Stimulated activated CD8-positive, alpha-beta memory T cell treated with anti-CD3 and anti-CD28 coated beads, Interleukin-15, amount 100 ng/mL, for 24 hours (primary cell): ENCODE measurements at places on chromosomes 13 and 19.

DNA sequence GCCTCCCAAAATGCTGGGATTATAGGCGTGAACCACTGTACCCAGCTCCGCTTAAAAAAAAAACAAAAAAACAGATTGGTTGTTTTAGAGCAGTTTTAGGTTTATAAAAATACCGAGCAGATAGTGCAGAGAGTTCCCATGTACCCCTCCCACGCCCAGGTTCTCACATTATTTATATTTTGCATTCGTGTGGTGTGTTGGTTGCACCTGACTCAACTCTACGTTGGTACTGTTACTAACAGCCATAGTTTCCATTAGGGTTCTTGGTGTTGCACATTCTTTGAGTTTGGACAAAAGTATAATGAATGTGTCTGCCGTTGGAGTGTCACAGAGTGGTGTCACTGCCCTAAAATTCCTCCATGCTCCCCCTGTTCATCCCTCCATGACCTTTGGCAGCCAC is 29.1 kb downstream of the MYO9B start:
- no peak for DNase-seq

DNA sequence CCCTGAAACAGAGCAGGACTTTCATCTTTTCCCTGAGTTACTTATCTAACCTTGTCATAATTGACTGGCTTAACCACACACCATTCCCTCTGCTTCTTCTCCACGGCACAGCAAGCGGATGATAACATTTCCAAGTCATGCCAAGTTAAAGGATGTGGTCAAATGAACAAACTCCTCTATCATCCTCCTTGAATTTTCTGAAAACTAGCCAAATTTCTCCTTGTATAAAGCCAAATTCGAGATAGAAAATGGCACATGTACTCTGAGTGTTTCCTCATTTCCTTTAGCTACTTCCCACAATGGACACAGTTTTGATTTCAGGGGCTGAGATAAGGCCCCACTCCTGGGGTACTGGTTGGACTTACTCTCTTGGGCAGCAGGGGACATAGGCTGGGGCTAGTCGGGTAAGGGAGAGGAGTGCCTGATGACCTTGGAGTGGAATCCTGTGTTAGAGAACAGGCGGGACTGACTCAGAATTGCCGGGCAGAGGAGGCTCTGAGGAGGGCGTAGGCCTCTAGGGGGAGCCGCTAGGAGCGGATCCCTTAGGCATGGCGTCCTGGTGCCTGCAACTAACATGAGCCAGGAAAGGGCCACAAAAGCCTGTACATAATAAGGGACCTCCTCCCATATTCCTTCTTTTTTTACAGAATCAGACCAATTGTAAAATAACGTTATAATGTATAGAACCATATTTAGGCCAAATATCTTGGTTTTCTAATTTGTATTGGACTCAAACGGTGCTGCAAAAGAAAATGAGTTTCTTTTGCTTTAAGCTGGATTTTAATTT is 20.3 kb upstream of the TMTC4 start:
- DNase-seq, result no peak

DNA sequence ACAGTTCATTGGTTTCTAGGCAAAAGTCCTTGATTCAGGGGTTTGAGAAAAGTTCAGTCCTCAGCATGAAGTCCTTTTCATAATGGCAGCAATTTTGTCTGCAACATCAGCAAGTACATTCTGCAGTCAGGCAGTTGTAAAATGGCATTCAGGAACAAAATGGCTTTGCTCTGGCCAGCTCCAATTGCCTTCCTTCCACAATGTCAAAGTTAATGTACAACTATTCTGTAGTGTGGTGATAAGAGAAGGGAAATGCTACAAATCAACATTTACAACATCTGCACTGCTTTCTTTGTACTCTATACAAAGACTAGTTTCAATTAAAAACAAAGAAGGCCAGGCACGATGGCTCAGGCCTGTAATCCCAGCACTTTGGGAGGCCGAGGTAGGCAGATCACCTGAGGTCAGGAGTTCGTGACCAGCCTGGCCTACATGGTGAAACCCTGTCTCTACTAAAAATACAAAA is 1.8 kb upstream of the NEK3 start:
- DNase-seq, result no peak

DNA sequence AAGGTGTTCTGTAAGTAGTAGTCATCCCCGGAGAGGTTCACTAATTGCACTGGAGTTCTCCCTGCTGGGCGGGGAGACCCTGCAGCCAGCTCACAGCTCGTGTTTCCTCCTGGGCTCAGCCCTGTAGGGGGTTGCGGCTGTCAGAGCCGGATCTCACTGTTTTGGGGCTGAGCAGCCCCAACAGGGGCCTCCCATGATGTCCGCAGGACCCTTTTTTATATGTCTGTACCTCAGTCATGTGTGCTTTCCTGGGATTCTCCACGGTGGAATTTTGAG is 130.2 kb upstream of the MCF2L start:
- no peak for DNase-seq

DNA sequence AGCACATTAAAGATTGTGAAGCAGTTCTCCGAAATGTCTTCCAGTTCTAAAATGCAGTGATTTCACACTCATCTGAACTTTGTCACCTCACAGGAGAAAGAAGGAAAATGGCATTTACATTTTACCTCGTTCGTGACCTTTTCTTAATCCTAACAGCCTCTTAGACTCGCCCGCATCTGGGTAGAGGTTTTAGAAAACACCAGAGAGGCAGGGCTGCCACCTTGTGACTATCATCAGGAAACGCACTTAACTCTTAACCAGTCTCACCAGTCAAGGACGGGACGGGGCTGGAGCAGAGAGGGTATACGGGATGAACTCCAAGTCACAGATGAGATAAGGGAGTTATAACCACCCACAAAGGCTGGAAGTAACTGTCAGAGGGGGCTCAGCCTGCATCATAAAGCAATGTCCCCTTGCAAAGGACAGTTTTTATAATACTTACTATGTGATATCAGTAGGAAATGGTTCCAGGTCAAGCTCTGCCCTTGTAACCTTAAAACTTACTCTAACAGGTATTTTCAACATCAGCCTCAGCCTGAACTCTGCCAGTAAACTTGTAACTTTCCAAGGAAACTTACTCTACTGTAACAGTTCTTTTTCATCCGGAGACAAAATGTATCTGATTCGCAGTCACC is 8.6 kb upstream of the CEACAM6 start:
- DNase-seq, result no peak

- DNase-seq, result no peak
These were observed 169.4 kb upstream of the HTR2A start for GRCh38 chr13:47066226-47066625.

DNA sequence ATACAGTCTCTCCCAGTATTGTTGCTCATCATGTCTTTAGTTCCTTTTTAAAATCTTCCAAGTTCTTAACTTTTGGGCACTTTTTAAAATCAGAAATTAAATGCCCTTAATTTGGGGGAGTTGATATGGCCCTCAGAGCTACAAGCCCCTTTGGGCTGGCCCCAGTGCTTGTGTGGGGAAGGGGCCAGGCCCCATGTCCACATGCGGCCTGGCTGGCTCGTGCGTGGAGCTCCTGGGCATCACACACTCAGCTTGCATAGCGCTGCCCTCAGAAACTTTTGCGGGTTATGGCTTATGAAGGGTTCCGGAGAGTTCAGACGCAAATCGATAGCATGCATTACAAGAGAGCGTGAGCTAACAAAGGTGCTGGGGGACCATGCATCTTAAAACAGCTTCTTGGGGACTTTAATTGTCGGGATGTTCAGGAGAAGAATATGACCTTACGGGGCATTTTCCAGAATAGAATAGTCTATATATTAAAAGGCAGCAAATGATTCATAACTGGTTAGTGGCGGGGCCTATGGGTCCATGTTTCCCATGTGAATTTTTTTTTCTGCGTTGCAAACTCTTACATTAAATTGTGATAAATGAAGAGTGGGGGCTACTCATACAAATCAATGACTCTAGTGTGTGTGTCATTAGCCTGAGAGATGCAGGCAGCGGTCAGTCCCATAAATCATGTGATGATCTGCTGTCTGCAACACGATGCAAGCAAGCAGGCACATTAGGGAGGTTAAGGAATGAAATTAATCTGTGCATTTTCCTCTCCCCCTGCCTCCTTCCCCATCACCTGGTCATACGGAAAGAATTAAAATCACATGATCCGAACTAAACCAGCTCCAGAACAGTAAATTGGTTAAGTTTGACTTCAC is 185.8 kb upstream of the TSHZ3 start:
- no peak for DNase-seq

- peak; percentile 47 for DNase-seq
These were observed 5.3 kb upstream of the HCN2 start for GRCh38 chr19:584240-585001.

DNA sequence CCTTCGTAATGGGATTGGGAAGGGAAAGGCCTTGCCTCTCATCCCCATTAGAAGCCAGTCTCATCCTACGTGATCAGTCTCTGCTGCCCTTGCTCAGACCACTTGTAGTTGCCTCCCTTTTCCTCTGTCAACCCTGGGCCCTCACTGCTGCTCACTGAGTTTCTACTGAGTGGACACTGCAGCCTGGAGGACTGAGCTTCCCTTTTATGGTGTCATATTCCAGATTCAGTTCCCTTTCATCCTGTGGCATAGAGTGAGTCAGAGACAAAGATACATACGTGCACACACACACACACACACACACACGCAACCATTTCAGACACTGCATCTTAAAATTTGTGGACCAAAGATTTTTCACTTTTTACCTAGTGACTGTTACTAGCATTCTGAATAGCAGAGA is 56.6 kb downstream of the COG3 start:
- no peak for DNase-seq

DNA sequence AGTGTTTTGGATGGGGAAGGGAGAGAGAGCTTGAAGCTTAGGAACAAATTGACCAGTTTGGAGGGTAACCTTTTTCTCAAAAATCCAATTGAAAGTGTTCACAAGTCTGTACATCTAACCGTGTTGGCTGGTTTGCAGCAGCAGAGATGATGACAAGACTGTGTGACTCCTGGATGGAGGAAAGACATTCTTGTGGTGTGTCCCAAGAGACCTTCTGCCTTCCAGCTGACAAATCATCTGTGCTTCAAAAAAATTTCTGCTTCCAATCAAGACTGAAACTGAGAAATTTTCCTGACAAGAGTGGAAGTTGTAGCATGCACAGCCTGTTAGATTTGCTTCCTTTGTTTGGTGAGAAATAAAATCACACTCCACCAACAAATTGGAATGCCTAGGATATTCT is 56.2 kb downstream of the LACC1 start:
- no peak for DNase-seq

- no peak for DNase-seq
These were observed 290.0 kb downstream of the PCDH9 start for GRCh38 chr13:66940113-66940512.

- DNase-seq, result no peak
These were observed 83.4 kb downstream of the GNG7 start for GRCh38 chr19:2619076-2619475.

DNA sequence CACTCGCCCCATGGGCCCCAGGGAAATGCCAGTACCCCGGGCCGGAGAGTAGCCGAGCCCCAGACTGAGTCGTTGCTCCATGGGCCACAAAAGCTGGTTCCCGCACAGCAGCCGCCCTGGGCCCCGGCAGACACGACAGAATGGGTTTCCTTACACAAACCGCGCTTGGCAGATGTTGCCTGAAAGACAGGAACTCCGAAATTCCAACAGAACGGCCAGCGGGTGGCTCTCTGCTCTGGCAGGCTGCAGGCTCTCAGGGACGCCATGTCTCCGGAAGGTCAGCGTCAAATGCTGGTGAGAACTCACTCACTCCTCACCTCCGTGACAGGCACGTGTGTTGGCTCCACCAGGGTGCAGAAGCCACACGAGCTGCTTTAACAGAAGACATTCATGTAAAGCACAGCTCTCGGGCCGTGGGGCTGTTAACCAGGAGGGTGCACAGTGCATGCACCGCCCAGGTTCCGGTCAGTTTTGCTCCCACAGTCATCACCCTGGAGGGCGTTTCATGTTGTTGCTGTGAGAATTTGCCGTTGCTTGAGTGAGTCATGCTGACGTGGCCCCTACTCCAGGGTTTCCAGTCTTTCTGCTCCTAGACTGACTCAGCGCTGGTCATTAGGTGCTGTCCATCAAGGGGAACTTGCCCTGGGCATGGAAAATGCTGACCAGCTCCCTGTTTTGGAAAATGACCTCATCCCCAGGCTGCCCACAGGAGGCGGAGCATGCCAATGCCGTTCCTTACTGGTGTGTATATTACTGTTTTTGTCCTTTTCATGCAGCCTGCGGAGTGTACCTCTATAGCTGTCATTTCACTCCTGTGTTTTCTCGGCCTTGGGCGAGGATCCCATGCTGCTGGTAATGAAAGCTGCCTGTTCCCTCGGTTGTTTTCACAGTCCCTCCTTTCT is 44.8 kb downstream of the ANKRD10 start:
- DNase-seq, result no peak

DNA sequence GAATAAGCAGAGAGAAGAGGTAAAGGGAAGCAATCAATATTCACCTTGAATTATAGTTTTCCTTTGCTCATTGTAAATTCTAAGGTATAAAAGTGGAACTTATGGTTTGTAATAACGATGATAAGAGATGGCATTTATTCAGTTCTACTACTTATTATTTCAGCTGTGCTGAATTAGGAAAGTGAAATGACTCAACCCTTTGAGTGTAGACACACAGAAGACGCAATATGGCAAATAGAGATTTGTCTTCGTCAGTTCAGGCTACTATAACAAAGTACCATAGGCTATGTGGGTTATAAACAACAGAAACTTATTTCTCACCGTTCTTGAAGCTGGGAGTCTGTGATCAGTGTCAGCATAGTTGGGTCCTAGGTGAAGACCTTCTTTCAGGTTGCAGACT is 713.0 kb upstream of the PCDH9 start:
- no peak for DNase-seq

DNA sequence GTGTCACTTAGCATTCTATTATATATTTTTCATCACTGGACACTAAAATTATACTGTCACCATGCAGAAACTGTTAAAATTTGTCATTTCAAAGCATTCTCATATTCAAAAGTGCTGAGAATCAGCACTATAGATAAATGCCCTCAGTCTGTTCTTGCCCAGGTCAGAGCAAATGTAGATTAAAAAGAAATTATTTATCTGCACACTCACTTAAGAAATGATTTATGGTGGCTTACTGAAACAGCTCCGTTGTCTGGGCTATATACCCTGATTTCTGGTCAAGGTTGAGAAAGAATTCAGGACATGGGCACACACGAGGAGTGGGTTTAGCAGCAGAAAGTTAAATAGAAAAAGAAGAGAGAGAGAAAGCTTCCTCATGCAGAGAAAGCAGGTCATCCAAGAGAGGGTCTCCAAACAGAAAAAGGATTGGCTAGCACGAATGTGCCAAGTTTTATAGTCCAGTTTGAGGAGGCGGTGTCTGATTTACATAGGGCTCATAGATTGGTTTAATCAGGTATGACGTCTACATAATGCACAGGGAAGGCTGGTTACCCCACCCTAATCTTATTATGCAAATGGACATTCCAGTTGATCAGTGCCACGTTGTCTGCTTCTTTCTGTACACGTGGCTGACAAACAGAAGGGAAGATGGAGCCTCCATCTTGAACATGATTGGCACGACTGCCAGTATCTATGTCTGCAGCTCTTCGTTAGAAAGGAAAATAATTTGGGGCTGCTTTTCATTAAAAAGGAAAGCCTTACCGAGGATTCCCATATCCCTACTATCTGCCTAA is 47.3 kb upstream of the N4BP2L1 start:
- no peak for DNase-seq
